ENCODE measurements at places on chromosomes 12 and 14.

GRCh38 chr14:31025367-31026076 is at the start of gene AP4S1:
TSS of gene AP4S1 (plus strand) at chr14:31025649. CDS start at chr14:31066197, 40,548 bp downstream.
- H3K36me3 ChIP-seq, result no peaks in the 10 kb centered on the region
- peak within 1 kb of the TSS; percentile 99 for H3K4me3 ChIP-seq
- H3K27me3 ChIP-seq, result no peaks in the 10 kb centered on the region

- no peak for DNase-seq
- H3K27me3 ChIP-seq, result no peaks in the 10 kb centered on the region
- no peak overlapping the region for H3K27ac ChIP-seq
- no peaks in the 10 kb centered on the region for H3K36me3 ChIP-seq
Measured at GRCh38 chr12:6469092-6469491, 1.4 kb downstream of the VAMP1 start.

DNA sequence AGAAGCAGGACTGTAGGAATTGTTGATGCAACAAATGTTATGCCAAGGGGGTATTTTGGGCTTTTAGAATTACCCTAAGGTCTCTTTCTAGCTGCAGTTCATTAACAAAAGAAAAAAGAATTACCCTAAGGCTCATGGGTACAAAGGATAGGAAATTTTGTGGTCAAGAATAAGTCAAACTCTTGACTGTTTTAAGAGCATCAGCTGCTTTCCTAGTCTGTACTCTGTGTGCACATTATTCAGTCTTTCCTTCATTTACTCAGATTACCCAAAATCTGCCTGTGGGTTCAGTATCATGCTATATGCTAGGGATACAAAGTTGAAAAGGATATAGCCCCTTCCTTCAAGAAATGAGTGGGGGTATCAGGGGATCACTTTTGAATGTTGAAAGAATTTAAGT is 36.5 kb upstream of the CCDC88C start:
- no peak for DNase-seq
- peaks cover 13% of the 10 kb centered on the region for H3K4me1 ChIP-seq
- H3K27ac ChIP-seq, result peak overlapping the region; percentile 73
- no peaks in the 10 kb centered on the region for H3K36me3 ChIP-seq
- H3K27me3 ChIP-seq, result no peaks in the 10 kb centered on the region

DNA sequence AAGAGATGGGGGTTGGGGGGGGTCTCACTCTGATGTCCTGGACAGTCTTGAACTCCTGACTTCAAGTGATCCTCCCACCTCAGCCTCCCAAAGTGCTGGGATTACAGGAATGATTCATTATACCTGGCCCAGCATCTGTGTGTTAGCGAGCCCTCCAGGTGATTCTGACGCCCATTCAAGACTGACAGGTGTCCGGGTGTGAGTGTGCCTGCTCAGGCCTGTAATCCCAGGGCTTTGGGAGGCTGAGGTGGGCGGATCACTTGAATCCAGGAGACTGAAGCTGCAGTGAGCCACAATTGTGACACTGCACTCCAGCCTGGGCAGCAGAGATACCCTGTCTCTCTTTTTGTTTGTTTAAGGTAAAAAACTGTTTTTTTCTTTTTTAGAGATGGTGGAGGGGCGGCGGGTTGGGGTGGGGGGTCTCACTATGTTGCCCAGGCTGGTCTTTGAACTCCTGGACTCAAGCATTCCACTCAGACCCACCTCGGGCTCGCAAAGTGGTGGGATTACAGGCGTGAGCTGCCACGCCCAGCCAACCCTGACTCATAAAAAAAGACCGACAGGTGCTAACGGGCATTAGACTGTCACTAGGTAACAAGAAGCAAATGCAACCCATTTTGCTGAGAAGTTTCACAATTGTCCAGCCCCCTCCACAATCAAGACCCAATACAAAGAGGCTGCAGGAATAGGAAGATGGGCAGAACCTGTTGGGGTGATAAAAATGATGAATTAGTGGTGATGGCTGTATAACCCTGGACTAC is 4.7 kb downstream of the VSIG10 start:
- no peak for DNase-seq
- H3K27ac ChIP-seq, result no peak overlapping the region
- H3K27me3 ChIP-seq, result no peaks in the 10 kb centered on the region
- no peak overlapping the region for H3K4me3 ChIP-seq
- H3K4me1 ChIP-seq, result no peaks in the 10 kb centered on the region

DNA sequence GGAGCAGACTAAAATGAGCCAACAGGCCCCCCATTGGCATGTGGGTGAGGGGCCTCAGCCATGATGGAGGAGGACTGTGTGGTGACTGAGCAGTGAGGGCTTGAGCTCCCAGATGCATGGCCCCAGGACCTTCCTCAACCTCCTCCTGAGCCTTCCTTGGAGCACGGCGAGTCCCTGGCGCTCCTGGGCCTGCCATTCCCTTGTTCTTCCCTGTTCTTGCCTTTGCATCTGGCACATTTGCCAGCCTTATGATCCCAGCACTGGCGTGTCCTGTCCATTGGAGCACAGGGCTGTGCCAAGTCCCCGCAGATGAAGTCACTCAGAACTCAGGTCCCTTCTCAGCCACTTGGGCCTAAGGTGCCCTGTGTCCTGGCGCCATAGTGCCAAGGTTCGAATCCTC is 40.3 kb upstream of the MEG3 start:
- no peak for DNase-seq
- no peak overlapping the region for H3K4me3 ChIP-seq
- no peaks in the 10 kb centered on the region for H3K4me1 ChIP-seq
- H3K36me3 ChIP-seq, result no peaks in the 10 kb centered on the region

DNA sequence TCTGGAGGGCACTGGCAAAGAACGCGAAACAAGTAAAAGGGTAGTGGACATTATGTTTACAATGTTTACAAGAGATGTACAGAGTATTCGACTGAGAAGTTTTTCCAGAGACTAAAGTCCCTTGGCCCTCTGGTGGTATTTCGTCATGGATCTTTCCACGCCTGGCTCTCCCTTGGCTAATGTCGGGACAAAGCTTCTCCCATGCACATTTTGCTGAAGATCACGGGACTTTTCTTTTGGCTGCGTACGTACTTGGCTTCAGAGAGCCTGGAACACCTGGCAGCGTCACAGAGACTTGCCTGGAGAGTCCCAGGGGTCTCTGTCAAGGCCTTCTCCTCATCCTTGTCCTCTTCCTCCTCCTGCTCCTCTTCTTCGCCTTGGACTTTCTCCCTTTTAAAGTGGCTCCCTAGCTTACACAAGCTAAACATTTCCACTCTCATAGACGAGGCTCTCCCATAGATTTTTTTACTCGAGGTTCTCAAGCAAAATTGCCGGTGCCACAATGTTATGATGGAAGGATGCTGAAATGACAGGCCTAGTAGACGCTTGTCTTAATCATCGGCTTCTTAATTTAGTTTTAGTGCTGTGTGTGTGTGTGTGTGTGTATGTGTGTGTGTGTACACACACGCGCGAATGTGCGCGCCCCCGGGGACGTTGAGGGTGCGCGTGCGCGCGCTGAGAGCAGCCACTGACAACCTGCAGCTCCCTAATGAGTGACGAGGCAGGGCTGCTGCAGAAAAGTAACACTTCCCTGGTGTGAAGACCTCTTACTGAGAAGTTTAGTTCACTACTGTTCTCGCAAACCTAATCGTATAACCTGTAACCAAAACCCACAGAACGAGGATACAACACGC is 4.9 kb upstream of the FOXG1 start:
- no peak for DNase-seq
- no peak overlapping the region for H3K27ac ChIP-seq
- H3K36me3 ChIP-seq, result no peaks in the 10 kb centered on the region
- no peaks in the 10 kb centered on the region for H3K27me3 ChIP-seq
- no peaks in the 10 kb centered on the region for H3K4me1 ChIP-seq
- H3K4me3 ChIP-seq, result no peak overlapping the region

GRCh38 chr12:130128790-130129735 is 33.2 kb upstream of the FZD10 start:
- DNase-seq, result no peak
- no peaks in the 10 kb centered on the region for H3K27me3 ChIP-seq
- no peaks in the 10 kb centered on the region for H3K36me3 ChIP-seq
- no peak overlapping the region for H3K4me3 ChIP-seq
- peaks cover 12% of the 10 kb centered on the region for H3K4me1 ChIP-seq

- H3K36me3 ChIP-seq, result no peaks in the 10 kb centered on the region
- H3K4me3 ChIP-seq, result no peak overlapping the region
- H3K4me1 ChIP-seq, result no peaks in the 10 kb centered on the region
- DNase-seq, result no peak
- H3K27ac ChIP-seq, result no peak overlapping the region
Measured at GRCh38 chr14:93936245-93936644, 9.1 kb downstream of the FAM181A start.

GRCh38 chr12:115407723-115408122 is 723.7 kb upstream of the TBX3 start:
- H3K4me3 ChIP-seq, result no peak overlapping the region
- no peak overlapping the region for H3K27ac ChIP-seq
- no peaks in the 10 kb centered on the region for H3K27me3 ChIP-seq
- no peaks in the 10 kb centered on the region for H3K36me3 ChIP-seq

- H3K4me1 ChIP-seq, result no peaks in the 10 kb centered on the region
- H3K4me3 ChIP-seq, result no peak overlapping the region
- DNase-seq, result no peak
- no peak overlapping the region for H3K27ac ChIP-seq
- H3K27me3 ChIP-seq, result no peaks in the 10 kb centered on the region
Measured at GRCh38 chr12:20154052-20154451, 214.3 kb upstream of the PDE3A start.

DNA sequence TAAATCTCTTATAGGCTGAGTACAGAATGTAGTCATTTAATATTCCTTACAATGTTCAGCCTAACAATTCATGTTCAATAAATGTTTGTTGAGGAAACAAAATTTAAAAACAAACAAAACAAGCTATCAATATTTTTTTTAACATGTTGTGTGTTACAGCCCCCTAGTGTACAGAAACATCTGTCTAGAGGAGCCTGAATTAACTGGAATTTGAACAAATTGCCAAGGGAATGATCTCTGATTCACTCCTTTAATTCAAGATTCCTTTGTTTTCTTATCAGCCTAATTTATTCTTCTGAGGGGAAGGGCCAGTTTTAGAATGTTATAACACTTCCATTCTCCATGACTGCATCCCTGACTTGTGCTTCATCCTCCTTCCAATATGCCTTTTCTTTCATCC is 127.2 kb downstream of the CMAS start:
- H3K4me1 ChIP-seq, result no peaks in the 10 kb centered on the region
- no peak for DNase-seq
- no peak overlapping the region for H3K4me3 ChIP-seq
- H3K36me3 ChIP-seq, result no peaks in the 10 kb centered on the region
- no peaks in the 10 kb centered on the region for H3K27me3 ChIP-seq

DNA sequence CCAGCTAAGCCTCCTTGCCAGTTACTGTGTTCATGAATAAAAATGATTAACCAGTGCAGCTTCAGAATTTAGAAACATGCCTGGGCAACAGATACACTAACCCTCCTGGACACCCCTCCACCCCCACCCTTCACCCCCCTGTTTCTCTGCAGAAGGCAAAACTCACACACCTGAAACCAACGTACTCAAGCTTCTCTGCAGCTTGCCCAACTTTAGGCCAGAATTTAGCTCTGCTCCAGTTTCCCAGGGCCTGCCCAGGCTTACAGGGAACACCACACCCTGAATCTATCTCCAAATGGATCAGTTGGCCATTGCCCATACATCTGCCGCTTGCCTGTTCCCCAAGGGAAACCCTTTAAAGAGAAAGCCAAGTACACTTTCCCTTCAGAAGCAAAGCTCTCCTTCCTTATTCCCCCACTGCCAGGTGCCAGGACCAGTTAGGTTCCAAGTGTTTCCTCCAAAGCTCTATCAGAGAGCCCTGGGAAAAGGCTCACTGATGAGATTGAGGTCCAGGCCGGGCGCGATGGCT is 1.8 kb upstream of the SPPL3 start:
- no peaks in the 10 kb centered on the region for H3K27me3 ChIP-seq
- no peak overlapping the region for H3K27ac ChIP-seq
- no peak for DNase-seq
- no peak overlapping the region for H3K4me3 ChIP-seq

GRCh38 chr12:131865180-131865875 is 29.1 kb upstream of the ULK1 start:
- H3K27ac ChIP-seq, result no peak overlapping the region
- DNase-seq, result no peak
- no peaks in the 10 kb centered on the region for H3K36me3 ChIP-seq
- no peaks in the 10 kb centered on the region for H3K4me1 ChIP-seq

DNA sequence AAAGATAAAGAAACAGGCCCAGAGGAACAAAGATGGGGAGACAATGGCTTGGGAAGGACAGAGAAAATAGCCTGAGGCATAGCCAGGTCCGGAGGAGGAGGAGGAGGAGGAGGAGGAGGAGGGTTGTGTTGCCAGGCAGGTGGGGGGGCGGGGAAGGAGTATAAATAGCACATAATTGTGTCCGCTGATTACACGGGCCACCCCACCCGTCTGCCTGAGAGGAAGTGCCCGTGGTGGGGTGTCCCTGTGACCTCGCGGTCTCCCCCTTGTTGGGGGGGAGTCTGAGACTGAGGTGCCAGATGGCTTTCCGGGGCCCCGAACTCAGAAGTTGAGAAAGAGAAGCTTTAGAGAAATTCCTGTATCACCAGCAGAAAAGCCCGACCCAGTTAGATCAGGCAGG is 1.9 kb upstream of the SP7 start:
- H3K36me3 ChIP-seq, result no peaks in the 10 kb centered on the region
- no peaks in the 10 kb centered on the region for H3K4me1 ChIP-seq
- no peak for DNase-seq
- no peak overlapping the region for H3K27ac ChIP-seq

- H3K27me3 ChIP-seq, result no peaks in the 10 kb centered on the region
- H3K36me3 ChIP-seq, result no peaks in the 10 kb centered on the region
- H3K4me1 ChIP-seq, result peaks cover 3% of the 10 kb centered on the region
- peak; percentile 54 for DNase-seq
- H3K4me3 ChIP-seq, result peak overlapping the region; percentile 50
Measured at GRCh38 chr12:54390668-54391551, 6.4 kb upstream of the ZNF385A start.

DNA sequence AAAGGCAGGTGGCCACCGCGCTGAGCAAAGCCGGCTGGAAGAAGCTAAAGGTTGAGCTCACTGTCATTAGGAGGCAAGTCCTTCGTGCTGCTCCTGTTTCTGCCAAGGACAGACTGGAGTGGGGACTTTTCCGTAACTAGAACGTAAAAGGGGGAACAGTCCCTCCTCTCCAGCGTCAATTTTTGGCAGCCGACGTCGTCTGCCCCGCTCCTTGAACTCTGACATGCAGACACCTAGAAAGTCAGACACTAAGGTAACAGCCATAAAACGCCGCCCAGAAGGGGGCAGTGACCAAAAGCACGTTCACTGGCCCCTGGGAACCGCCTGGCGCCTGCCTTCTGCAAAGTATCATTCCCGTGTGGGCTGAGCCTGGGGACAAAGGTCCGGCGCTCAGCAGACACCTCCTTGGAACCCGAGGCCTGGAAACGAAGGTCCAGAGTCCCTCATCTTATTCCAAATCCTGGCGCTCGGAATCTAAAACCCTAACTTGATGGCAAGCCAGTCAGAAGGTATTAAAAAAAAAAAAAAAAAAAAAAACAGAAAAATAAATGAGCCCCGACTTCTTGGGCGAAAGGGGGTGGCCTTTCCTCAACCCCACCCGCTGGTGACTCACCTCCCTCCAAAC is 1.1 kb upstream of the LRP1 start:
- peak overlapping the region; percentile 99 for H3K27ac ChIP-seq
- no peaks in the 10 kb centered on the region for H3K27me3 ChIP-seq
- H3K4me3 ChIP-seq, result peak overlapping the region; percentile 92

All from testis (tissue), 5 donors.